ENCODE measurements at places on chromosomes 5 and 9. TPM values are rescaled to one million over a fixed set of nuclear protein-coding genes. Genes with fewer than 3 reads are reported as not detected.

The CMBL gene
- 22.7 TPM for total RNA-seq

The SNAPC3 gene
- 16.6 TPM for total RNA-seq

The DAB2IP gene
- total RNA-seq, result 13.6 TPM

The FBP2 gene
- total RNA-seq, result not detected

The CAVIN4 gene
- 0.44 TPM for total RNA-seq

The FAM81B gene
- total RNA-seq, result not detected

The TLX3 gene
- total RNA-seq, result not detected

The SHC3 gene
- total RNA-seq, result 0.32 TPM

The TENT4A gene
- total RNA-seq, result 20.3 TPM

The DIPK1B gene
- 9.4 TPM for total RNA-seq

The CDK7 gene
- 60.9 TPM for total RNA-seq

The FREM1 gene
- total RNA-seq, result not detected

The PLAC8L1 gene
- total RNA-seq, result 0.26 TPM

The F2RL2 gene
- total RNA-seq, result 3.7 TPM

The PGM5 gene
- not detected for total RNA-seq

The ZNF462 gene
- 4.5 TPM for total RNA-seq

The PALM2AKAP2 gene
- 0.30 TPM for total RNA-seq

All from A549 treated with GW870086 at 1 μM for 4 hours (cell line).